M059J (cell line): ENCODE measurements at places on chromosomes 13 and 19.

DNA sequence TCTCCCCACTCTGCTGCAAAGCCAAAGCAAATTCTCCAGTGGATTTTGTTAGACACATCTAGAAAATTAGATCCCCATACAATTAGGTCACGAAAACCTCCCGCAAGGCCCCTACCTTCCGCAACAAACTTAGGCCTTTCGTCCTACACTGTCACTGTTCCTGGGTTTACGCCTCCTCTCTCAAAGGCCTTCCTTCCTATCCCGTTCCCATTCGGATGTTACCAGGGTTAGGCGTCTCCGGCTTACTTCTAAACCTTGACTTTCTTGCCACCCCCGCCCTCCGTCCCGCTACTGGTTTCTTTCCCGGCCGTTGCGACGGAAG lies 754 bp downstream of the RNF6 start:
- DNase-seq: no peak

DNA sequence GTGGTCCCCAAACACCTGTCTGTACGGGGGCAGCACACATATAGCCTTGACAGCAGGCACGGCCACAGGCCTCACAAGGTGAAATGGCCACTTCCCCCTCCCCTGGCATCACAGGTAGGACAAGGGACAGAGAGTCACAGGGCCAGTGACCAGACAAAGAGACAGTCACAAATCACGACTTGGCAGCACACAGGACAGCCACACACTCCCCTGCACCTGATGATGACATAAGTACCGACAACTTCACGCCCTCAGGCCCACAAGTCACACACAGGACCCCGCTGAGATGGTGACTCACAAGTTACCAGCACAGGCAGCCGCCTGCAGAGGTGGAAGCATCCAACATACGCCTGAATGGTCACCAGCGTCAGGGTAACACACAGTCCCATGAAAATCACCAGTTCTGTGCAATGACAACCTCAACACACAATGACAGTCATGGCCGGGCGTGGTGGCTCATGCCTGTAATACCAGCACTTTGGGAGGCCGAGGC lies 16.5 kb downstream of the TYK2 start:
- peak; percentile 85 for DNase-seq

- no peak for DNase-seq
These were observed 23.9 kb upstream of the ZBTB7A start for GRCh38 chr19:4090356-4091220.

DNA sequence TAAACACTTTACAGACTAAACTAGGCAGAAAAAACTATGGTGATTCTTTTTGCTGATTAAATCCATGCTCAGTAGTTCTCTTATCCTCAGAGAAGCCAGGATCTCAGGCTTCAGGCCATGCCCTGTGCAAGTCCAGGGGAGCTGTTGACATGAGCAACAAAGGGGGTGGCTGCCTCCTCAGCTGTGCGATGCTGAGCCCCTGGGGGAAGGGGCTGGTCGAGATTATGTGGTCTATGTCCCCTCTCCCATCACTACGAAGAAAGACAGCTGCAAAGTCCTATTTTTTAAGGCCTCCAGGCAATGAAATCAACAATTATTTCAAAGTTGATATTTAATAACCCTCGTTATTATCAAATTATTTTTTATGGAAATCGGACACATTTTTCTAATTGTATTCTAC lies 37.0 kb downstream of the IRS2 start:
- DNase-seq: no peak

- no peak for DNase-seq
These were observed 42.5 kb downstream of the GNG7 start for GRCh38 chr19:2659856-2660432.

GRCh38 chr19:36032251-36033104 lies at the start of gene CLIP3:
TSS of gene CLIP3 (minus strand) at chr19:36032873. CDS start at chr19:36032357, 516 bp downstream.
- DNase-seq: peak; percentile 54

DNA sequence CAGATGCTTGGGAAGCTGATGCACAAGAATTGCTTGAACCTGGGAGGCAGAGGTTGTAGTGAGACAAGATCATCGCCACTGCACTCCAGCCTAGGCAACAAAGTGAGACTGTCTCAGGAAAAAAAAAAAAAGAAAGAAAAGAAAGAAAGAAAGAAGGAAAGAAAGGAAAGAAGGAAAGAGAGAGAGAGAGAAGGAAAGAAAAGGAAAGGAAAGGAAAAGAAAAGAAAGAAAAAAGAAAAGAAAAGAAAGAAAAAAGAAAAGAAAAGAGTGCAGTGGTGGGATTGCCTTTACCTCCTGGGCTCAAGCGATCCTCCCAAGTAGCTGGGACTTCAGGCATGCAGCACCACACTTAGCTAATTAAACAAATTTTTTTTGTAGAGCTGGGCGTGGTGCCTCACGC lies 12.9 kb downstream of the OLFM2 start:
- no peak for DNase-seq

DNA sequence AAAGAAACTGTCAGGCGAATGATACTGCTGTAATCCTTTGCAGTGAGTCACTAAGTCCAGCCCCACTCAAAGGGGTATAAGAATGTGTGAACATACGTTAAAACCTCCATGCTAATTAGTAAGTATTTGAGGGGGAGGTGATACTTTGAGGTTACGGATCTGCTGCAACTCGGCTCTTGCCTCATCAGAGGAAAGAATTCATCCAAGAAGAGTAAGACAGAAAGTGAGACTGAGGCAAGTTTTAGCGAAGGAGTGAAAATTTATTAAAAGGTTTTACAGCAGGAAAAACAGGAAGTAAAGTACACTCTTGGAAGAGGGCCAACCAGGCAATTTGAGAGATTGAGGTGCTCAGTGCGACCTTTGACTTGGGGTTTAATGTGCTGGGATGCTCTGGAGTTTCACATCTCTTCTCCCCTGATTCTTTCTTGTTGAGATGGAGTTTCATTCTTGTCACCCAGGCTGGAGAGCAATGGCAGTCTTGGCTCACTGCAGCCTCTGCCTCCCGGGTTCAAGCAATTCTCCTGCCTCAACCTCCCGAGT lies 9.8 kb downstream of the CLEC4M start:
- DNase-seq: no peak
